ENCODE measurements at places on chromosomes 7 and 10.
A peak's percentile ranks its signal among the peaks of the same experiment; 100 is the strongest.

DNA sequence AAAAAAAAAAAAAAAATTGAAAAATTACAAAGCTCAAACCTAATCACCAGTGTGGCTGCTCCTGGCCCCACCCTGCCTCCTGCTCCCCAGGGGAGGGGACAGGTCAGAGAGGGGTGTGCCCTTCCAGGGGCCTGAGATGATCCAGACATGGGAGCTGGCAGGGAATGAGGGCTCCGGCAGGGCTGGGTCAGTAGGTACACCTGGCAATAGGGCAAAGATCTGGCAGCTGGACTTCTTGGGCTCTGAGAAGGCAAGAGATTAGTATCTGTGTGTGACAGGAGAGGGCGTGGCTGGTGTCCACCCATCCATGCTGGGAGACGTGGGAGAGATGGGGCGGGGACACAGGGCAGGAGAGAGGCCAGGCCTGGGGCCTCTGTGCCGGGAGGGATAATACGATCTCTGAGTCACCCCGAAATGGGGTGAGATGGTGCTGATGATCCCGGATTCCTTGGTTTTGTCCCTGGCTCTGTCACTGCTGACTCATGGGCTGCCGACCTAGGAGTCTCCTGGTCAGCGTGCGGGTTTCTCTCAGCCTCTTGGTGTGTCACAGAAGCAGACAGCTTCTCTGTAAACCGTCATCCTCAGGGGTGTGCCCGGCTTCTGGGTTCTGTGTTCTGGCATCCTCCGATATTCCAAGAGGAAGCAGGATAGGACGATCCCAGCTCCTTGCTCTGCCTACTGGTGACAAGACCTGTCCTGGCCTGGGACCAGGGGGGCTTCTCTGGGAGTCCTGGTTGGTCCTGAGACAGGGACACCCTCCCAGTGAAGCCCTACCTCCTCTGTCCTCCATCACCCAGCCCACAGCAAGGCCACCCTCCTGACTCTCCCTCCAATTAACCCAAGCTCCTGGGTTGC lies 8.2 kb upstream of the CLDN4 start:
- no peak for DNase-seq

DNA sequence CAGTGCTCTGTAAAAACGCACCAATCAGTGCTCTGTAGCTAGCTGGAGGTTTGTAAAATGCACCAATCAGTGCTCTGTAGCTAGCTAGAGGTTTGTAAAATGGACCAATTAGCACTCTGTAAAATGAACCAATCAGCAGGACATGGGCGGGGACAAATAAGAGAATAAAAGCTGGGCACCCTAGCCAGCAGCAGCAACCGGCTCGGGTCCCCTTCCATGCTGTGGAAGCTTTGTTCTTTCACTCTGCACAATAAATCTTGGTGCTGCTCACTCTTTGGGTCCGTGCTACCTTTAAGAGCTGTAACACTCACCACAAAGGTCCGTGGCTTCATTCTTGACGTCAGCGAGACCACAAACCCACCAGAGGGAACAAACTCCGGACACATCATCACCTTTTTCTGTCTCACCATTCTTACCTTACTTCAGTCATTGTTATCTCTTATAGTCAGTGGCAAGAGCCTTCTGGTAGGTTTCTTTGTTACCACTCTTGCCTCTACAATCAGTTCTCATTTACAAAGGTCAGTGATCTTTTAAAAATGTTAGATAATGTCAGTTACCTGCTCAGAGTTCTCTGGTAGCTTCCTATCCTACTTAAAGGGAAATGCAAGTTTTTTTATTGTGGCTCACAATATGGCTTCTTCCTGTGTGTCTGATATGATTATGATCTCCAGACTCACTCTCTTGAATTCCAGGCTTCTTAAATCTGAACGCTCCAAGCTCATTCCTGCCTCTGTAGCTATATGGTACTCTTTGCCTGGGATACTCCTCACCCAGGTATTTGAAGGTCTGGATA lies 4.5 kb downstream of the STAM start:
- no peak for DNase-seq

DNA sequence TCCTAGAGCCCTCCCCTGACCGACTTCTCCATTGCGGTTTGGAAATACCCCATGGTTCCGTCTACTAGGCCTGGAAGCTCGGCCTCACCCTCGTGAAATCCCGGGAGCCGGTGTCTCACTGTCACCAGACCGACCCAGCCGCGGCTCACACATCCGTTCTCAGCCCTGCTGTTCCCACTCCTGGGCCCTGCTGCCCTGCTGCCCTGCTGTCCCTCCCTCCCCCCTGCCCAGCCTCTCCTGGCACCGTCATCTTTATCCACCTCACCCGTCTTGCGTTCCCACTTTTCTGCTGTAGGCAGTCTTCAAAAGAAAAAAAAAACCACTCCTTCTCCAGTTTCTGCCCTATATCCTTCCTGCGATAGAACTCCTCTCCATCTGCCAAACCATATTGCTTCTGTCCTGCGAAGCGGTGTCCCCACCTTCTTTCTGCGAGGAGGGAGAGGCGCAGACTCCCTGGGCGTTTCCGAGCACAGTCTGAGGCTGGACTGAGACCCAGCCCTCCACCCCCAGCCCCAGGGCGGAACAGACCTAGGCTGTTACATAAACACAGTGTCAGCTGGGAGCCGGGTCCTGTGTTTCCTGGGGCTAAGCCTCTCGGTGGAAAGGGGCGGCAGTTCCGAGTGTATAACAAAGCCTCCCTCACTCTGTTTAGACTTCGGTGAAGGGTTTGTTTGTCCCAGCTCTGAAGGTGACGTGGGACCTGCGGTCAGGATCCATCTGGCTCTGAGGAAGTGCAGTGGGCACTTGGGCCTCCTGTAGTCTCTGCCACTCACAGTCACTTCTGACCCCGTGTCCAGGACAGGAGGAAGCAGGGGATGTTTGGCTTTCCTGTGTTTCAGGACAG lies 2.8 kb downstream of the AGAP3 start:
- DNase-seq: peak; percentile 76

GRCh38 chr7:116231949-116232348 lies 21.6 kb downstream of the TES start:
- DNase-seq: no peak

DNA sequence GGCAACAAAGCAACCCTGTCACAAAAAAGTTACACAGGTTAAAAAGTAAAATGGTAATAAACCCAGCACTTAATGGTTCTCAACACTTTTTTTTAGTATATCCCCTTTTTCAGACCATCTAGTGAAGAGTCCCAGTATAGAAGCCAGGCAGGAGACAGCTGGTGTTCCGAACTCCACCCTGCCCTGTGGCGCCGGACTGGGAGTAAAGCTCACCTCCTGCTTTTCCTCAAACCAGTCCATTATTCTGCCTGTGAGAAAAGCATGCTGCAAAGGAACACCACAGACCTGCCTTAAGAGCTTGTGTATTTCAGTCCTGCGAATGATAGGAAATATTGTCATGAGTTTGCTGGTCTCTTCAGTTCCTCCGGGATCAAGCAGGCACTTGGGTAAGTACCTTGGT lies 81.0 kb downstream of the EZH2 start:
- no peak for DNase-seq

DNA sequence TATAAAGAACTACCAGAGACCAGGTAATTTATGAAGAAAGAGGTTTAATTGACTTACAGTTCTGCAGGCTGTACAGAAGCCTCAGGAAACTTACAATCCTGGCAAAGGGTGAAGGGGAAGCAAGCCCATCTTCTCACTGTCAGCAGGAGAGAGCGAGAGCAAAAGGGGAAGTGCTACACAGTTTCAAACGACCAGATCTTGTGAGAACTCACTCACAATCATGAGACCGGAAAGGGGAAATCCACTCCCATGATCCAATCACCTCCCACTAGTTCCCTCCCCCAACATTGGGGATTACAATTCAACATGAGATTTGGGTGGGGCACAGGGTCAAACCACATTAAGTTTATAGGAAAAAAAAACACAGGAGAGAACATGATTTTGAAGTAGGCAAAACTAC lies 222.1 kb upstream of the SHH start:
- no peak for DNase-seq

DNA sequence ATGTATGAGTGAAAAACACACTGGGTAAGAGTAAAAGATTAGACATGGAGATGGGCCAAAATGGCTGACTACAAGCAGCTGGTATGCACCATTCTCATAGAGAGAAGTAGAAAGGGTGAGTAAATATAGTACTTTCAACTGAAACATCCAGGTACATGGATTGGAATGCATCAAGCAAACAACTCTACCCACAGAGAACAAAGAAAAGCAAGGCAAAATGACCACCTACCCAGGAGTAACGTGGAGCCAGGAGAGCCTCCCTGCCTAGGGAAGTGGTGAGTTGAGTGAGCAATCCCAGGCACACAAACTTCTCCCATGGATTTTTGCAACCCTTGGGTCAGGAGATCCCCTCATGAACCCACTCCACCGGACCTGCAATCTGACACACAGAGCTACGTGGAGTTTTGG lies 212.8 kb downstream of the PTN start:
- no peak for DNase-seq

- no peak for DNase-seq
Measured at GRCh38 chr7:29825775-29826529, 19.6 kb downstream of the WIPF3 start.

DNA sequence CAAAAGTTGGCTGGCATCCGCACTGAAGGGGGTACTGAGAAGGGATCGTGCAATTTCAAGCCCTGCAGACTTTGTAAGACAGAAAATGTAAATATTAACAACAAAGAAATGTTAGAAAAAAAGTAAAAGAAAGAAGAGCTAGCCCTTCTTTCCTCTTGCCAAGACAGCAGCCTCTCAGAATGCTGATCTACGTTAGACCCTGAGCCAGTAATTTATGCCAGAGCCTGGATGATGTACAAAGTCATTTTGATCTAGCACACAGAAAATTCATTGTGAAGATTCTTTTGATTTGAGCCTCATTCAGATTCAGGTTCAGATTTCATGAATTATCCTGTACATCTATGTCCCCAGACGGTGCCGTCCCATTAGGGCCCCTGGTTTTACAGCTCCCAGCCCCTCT lies 105.2 kb downstream of the PRKCQ start:
- no peak for DNase-seq

- no peak for DNase-seq
Measured at GRCh38 chr10:81082621-81083376, 545.1 kb downstream of the SH2D4B start.

DNA sequence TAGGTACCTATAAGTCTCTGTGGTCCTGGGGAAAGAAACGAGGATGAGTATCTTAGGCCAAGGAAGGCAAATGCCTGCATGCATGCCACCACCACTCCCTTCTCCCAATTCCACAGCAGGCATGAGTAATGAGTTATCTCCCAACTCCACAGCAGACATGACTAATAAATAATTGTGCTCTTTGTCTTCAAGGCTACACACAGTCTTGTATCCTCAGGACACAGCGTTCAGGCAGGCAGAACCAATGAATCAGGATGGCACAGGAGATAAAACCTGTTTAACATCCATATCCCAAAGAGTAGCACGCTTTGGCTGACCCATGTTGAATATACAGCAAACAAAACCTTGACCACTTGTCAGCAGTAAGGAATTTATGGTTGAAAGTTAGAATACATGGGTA lies 229.7 kb upstream of the NFE2L3 start:
- DNase-seq: no peak

GRCh38 chr10:132296666-132297443 lies 10.9 kb downstream of the STK32C start:
- DNase-seq: no peak

GRCh38 chr10:128422190-128422589 lies 296.0 kb upstream of the MKI67 start:
- DNase-seq: peak; percentile 72

DNA sequence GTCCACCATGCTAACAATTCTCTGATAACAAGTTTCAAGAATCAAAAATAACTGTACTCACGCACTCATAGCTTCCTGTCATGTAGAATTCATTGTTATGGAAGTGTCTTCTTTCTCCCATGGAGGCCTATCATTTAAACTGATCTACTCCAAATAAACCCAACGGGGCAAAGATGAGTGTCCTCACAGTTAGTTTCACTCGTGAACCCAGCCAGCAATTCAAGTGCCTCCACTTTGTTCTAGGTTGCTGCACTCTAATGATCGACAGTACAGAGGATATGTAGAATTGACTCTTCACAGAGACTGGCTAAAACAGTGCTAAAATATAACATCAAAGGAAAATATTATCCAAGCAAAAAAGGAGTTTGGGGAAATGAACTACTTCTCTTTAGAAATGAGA lies 111.4 kb downstream of the LRRN3 start:
- no peak for DNase-seq

DNA sequence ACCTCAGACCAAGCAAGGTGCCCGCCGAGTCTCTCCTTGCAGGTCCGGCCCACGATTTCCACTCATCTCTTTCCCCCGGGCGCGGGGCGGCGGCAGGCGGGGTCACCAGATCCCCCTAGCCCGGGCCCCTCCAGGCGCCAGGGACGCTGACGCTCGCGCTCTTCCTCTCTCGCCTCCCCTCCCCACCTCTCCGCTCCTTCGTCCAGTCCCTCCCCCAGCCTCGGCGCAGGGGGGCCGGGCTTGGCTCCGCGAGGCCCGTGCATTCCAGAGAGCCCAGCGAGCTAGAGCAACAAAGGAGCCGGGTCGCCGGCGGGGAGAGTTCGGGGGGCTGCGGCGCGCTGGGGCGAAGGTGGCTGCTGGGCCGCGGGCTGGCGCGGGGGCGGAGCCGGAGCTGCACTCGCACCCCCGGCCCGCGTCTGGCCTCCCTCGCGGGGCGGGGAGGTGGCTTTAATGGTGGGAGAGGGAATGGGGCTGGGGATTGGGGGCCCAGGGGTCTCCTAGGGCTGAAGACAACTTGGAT lies at the start of gene SMO:
SMO (plus strand) TSS at position 262 of the 520 bp plus-strand sequence. CDS start 519 bp downstream, outside the sequence.
- peak; percentile 95 for DNase-seq

GRCh38 chr7:131249003-131249402 lies 78.7 kb upstream of the MKLN1 start:
- DNase-seq: no peak

- DNase-seq: no peak
Measured at GRCh38 chr10:78512205-78512550, 478.5 kb downstream of the RPS24 start.

DNA sequence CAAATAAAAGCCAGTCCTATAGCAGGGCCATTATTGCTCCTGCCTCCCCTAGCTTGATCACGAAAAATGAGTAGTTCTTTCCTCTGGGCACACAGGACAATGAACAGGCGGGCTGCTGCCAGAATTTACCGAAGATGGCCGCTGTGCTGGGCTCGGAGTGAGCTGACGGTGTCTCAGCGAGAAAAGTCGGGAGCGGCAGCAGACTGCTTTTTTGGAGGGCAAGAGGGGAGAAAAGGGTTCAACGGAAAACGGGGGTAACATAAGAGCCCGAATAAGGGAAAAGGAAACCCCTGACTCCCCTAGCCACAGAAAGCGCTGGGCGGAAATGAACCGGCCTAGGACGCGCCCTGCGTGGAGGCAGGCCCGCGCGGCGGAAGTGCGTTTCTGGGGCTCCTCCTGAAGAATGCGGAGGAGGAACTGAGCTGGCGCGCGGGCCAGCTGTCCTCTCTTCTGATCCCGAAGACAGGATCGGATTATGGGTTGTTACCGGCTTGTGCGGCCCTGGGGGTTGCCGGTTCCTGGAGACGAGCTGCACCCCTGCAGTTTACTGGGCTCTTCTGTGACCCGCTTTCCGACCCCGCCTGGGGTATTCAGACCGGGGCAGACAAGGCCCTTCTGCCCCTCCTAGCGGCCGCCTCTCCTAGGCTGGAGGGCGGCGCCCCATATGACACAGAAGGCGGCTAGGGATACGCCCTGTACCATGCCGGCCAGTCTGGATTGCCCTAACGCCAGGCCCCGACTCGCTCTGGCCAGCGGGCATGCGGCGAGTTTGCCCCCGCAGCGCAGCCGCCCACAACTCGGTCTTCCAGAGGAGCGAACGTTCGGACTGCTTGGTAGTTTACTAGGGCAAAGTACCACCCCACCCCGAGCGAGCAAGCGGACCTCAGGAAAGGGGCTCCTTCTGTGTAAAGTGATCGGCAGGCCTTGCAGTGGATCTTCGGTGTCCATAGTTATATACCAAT lies 30.1 kb upstream of the KMT2E start:
- peak; percentile 93 for DNase-seq

Measured in right hindlimb (tissue), 1 donor.